ENCODE measurements at places on chromosomes 13 and 19.

DNA sequence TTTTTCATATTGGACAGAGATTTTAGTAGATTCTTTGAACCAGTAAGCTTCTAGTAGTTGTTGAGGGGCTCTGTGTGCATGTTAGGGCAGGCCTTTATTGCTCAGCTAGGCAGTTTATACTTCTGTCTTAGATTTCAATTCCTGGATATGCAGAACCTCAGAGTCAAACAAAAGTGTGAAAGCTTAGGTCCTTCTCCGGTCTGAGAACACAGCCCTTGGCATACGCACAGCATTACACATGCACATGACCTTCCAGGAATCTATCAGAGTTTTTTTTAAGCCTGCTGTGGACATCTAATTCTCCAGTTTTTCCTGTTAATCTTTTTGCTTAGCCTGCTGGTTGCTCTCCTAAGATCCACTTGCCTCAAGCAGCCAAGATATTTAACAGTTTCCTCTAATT, 77.9 kb upstream of the KL start:
- no peak for DNase-seq

DNA sequence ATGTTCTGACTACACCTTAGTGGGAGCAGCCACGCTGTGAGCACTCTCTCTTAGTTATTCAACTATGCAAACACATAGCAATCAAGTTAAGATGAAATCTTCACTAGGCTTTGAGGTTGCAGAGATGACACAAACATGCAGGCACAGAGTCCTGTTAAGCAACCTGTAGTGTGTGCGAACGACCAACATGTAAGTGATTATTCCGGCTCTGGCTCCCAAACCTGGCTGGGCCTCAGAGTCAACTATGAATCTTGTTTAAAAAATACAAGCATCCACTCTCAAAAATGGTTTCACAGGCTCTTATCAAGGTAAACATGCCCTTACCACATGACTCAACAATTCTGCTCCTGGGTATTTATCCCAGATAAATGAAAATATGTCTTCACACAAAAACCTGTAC, 91.4 kb downstream of the IRS2 start:
- DNase-seq, result no peak

GRCh38 chr19:54352041-54352440, 12.7 kb downstream of the LAIR1 start:
- no peak for DNase-seq

DNA sequence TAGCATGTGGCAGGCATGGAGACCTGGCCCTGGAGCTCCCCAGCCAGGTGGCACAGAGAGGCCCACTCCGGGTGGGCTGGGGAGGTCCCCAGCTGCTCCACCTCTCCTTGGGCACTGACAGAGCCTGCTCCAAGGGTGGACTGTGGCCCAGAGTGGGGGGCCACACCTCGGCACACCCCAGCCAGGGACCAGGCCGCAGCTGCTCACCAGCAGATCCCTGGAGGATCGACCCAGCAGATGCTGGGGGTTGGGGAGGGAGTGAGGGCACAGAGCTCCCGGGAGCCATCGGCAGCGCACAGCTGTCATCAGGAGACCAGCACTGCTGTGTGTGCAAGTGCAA, 72.0 kb upstream of the KCTD15 start:
- DNase-seq, result no peak

DNA sequence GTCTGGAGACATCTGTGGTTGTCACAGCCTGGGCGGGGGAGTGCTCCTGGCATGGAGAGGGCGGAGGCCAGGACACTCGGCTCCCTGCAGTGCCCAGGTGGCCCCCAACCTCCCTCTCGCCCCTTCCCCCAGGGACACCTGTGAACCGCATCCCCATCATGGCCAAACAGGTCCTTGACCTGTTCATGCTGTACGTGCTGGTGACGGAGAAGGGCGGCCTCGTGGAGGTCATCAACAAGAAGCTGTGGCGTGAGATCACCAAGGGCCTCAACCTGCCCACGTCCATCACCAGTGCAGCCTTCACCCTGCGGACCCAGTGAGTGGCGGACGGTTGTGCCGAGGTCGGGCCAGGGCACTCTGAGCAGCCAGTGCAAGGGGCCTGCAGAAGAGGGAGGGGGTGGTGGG, 20.0 kb upstream of the WDR18 start:
- no peak for DNase-seq

DNA sequence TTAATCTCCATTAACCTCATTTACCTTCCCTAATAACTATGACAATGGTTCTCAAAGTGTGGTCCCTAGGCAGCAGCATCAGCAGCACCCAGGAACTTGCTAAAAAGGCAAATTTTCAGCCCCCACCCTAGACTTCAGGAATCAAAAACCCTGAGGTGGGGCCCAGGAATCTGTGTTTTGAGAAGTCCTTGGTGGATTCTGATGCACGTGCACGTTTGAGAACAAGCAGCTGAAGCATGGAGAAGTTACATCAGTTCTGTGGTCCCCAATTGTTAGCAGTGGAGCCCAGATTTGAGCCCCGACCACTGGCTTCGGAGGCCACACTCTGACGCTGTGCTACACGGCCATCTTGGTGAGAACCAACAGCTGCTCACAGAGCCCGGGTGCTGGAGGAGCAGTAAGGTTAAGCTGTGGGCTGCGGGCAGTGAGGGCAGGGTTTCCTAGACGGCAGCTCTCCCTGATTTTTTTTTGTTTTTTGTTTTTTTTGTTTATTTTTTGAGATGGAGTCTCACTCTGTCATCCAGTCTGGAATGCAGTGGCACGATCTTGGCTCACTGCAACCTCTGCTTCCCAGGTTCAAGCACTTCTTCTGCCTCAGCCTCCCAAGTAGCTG, 14.0 kb upstream of the CD22 start:
- no peak for DNase-seq

- DNase-seq, result no peak
Observed at GRCh38 chr19:49985871-49986270, 24.9 kb upstream of the SIGLEC11 start.

- no peak for DNase-seq
Observed at GRCh38 chr13:87975035-87975434, 303.9 kb downstream of the SLITRK5 start.

DNA sequence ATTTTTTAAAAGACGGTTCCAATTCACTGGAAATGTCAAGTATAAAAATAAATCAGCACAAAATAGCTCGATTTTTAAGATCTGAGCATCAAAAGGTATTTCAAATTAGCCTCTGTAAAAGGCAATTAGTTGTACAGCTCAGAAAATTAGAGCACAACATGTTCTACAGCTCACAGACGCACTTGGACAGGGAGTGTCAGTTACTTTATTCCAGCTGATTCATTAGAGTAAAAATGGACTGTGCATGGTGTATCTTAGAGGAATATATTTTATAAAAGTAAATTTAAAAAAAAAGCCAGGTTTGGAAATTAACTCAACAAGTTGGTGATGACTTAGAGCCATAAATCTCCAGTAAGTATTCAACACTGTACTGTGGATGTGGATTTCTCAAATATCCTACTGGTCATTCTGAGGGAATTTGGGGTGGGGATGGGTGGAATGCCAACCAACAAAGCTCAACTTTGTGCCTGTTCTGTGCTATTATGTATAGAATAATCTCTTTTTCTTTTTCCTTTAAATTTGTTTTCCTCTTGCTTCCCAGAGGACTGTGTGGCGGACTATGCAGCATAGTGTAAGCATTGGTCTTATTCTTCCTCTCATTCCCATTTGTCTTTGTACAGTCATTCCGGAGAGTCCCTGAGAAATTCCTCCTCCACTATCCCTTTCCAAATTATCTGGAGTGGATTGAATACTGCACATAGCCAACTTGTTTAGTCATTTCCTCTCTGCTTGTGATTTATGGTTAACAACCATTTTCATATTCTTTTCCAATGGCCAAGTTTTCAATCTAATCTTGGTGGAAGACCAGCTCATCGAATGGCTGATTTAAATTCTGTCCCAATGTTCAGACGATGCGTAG, 169.3 kb downstream of the DCT start:
- DNase-seq, result peak; percentile 96

- no peak for DNase-seq
Observed at GRCh38 chr19:1626417-1627010, 21.3 kb upstream of the UQCR11 start.

DNA sequence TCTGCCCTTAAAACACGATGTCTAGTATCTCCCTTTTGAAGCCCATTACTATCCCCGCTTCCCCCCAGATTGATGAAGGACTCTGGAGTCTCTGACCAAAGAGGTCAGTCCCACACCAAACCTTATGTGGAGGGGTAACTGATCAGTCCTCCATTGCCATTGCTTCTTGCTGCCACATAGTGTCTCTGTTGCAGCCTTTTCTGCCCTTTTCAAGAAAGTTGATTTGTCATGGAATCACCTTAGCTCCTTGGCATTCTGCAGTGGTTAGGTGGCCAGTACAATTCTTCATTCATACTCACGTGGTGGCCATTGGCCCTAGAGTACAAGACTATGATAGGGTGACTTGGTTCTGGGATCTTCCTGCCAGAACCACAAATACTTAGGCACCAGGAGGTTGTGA, 8.4 kb upstream of the HTR2A start:
- peak; percentile 26 for DNase-seq

DNA sequence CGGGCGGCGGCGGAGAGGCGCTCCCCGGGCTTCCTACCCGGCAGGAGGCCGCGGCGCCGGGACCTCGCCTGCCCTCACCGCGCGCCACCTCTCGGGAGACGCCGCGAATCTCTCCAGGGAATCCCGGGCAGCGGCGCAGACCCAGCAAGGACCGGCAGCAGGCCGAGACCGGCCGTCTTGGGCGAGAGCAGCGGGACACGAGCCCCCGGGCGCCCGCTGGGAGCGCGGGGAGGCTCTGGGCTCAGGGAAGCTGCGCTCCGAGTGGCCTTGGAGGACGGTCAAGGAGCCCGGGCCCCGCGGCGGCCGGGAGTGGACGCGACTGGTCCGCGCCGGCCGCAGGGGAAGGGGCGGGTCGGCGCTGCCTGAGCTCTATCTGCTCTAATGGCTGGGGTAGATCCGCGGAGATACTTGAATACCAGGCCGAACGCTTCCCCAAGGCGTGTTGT, 14.7 kb downstream of the CDX2 start:
- no peak for DNase-seq

GRCh38 chr13:55576389-55576788, 1564.3 kb upstream of the PRR20A start:
- DNase-seq, result no peak

GRCh38 chr19:57047743-57048142, 72.0 kb upstream of the USP29 start:
- DNase-seq, result no peak

DNA sequence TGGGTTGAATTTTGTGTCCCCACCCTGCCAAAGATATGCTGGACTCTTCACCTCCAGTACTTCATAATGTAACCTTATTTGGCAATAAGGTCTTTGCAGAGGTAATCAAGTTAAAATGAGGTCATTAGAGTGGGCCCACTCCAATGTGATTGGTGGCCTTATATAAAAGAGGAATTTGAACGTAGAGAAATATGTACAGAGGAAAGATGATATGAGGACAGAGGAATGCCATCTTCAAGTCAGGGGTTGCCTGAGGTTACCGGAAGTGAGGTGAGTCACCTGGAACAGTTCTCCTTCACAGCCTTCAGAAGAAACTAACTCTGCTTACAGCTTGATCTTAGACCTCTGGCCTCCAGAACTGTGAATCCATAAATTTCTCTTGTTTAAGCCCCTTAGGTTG, 69.9 kb downstream of the GPC5 start:
- DNase-seq, result peak; percentile 8

DNA sequence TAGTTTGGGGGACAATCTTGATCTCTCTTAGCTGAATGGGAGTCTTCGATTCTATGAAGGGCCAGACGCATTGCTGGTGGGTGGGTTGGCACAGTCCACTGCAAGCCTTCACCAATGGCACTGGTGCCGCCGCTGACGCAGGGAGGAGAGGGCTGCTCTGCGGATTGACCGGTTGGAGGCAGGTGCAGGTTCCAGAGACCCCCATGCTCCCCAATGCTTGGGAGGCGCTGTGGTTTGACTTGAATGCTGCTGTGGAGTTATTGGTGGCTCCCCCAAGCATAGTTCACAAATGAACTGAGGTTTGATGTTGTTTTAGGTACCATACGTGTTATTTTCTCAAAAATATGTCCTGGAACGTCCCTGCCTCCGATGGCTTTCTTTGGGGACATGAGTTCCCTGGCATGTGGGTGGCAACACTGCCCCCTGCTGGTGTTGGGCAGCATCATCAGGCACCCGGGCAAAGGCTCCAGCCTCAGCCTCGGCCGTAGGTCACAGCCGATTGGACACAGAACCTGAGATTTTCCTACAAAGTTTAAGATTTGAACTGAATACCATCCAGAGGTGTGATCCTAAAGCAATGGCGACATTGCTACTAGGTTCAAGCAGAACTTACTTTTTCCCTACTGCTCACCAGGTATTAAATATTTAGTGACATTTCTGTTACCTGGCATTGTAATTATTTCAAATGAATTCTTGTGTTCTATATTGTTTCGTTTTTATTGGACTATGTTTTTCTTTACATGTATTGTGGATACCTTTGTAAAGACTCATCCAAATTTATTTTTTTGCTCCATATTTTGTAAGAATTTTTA, 95.5 kb downstream of the ANKRD10 start:
- DNase-seq, result peak; percentile 58

- DNase-seq, result peak; percentile 27
Observed at GRCh38 chr19:42286349-42287016, 15.4 kb upstream of the PRR19 start.

DNA sequence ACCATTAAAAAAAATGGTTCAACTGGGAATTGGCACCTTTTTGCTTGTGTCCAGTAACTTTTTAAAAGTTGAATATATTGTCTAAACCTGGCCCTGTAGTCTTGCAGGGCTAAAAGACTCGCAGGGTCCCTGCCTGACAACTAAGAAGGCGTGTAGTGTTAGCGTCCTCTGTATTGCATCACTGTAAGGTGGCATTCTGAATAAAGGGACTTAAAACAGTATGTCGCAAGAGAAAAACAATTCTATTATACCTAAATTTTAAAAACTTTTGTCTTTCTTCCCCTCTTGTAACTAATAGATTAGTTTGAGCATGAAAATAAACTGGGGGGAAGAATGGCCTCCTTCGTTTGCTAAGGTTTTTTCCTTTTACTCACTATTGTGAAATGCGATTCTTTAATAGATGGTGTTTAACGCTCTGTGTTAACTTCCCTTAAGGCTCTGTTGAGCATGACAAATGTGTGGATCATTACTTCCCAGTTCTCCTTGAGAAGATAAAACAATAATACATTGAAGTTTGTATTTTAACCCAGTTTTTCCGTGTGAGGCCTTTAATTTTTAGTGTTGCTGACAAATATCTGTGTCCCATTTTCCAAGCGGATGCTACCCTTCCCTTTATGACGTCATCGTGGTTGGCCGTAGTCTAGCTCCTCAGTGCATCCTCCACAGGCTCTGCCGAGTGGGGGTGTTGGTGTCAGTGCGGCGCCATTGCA, 134.6 kb downstream of the KATNAL1 start:
- DNase-seq, result no peak

- DNase-seq, result no peak
Observed at GRCh38 chr19:40381321-40381720, 8.7 kb downstream of the HIPK4 start.

DNA sequence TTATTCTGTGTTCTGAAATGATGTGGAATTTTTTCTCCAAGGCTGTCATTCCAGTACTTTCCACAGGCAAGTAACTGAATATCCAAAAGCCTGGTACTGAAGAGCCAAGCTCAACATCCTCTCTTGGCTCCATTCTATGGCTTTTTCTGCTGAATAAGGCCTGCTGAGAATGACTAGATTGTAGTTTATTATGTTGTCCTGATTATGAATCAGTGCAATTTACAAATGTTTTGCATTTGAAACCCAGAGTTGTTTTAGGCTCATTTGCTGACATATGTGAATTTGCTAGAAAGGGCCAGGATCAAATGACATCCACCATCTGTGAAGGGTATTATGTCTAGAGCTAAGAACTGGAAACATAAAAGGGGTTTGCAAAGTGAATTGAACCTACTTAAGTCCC, 596.6 kb downstream of the KCTD12 start:
- no peak for DNase-seq

- DNase-seq, result no peak
Observed at GRCh38 chr13:111961236-111961635, 105.7 kb upstream of the SOX1 start.

GRCh38 chr13:95056266-95056665, 245.0 kb downstream of the ABCC4 start:
- DNase-seq, result no peak
